ENCODE measurements at places on chromosomes 6 and 20. TPM values are rescaled to one million over a fixed set of nuclear protein-coding genes. Genes with fewer than 3 reads are reported as not detected.

Gene DZANK1
- total RNA-seq: 1.2 TPM

Gene PTGIS
- 321 TPM for total RNA-seq

Gene PROKR2
- total RNA-seq: not detected

Gene ADGRF4
- total RNA-seq: under 0.01 TPM

Gene CENPB
- 116 TPM for total RNA-seq

Gene OR2J1
- total RNA-seq: not detected

Gene KIFC1
- total RNA-seq: 18.8 TPM

Gene TPBG
- total RNA-seq: 25.4 TPM

Gene RAB32
- 72.8 TPM for total RNA-seq

Gene CALHM4
- not detected for total RNA-seq

Gene NOTCH4
- 2.2 TPM for total RNA-seq

Gene SLC32A1
- total RNA-seq: not detected

Gene GNAS
- total RNA-seq: 636 TPM

Gene SGK2
- 0.44 TPM for total RNA-seq

Gene ULBP3
- total RNA-seq: 15.8 TPM

Gene GINS1
- total RNA-seq: 4.0 TPM

Gene MBOAT1
- total RNA-seq: 1.5 TPM

Gene CD24
- total RNA-seq: 0.26 TPM

Gene NRSN1
- not detected for total RNA-seq

Gene KIAA1586
- 13.7 TPM for total RNA-seq

Gene MCCD1
- total RNA-seq: not detected

Gene POLR3F
- total RNA-seq: 10.8 TPM

Gene CCM2L
- total RNA-seq: 0.53 TPM

Gene SPATS1
- not detected for total RNA-seq

Gene MAFB
- total RNA-seq: 0.99 TPM

Gene SLC22A7
- not detected for total RNA-seq

Gene PCK1
- not detected for total RNA-seq

Gene MYBL2
- 3.9 TPM for total RNA-seq

Gene POPDC3
- total RNA-seq: 0.92 TPM

Gene TMEM74B
- not detected for total RNA-seq

Gene LTB
- total RNA-seq: not detected

Gene C20orf144
- 0.13 TPM for total RNA-seq

Gene MOCS1
- total RNA-seq: 11.1 TPM

Gene ARFGEF3
- 0.25 TPM for total RNA-seq

Gene GNRH2
- 0.26 TPM for total RNA-seq

Gene SPATA25
- total RNA-seq: 1.4 TPM

Gene TCP11
- 0.13 TPM for total RNA-seq

Gene SAMD5
- 0.26 TPM for total RNA-seq

Gene PLG
- not detected for total RNA-seq

Gene GGTLC1
- total RNA-seq: not detected

Gene C20orf173
- not detected for total RNA-seq

Gene MACROD2
- 0.56 TPM for total RNA-seq

Gene TP53TG5
- total RNA-seq: not detected

Gene GSTA2
- not detected for total RNA-seq

Gene SPDEF
- under 0.01 TPM for total RNA-seq

Gene PTPN1
- 24.0 TPM for total RNA-seq

Gene LTV1
- 20.4 TPM for total RNA-seq

Gene BEND3
- total RNA-seq: 0.93 TPM

Gene MUC22
- total RNA-seq: not detected
